ENCODE measurements at places on chromosomes 7 and 10. TPM values are rescaled to one million over a fixed set of nuclear protein-coding genes. Genes with fewer than 3 reads are reported as not detected.

WIPF3 gene
- 2.4 TPM for total RNA-seq

DNA sequence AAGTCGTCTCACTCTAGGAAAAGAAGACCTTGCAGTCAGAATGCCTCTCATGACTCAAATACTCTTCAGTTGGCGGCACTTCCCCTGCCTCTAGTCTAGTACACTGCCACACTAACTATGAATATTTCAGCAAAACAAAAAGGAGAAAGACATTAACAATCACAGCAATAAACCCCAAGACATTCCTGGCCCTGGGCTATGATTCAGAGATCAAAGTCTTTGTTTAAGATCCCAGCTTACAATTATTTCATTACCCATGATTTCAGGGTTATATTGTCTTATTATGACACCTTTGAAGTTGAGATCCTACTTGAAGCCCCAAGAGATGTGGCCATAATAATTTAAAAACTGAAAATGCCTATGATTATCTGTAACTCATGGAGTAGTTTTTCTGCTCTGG, 597.5 kb downstream of the REEP3 start:
- DNase-seq, result no peak

GRCh38 chr10:34715511-34716187, 99.4 kb downstream of the PARD3 start:
- no peak for DNase-seq

TACR2 gene
- total RNA-seq, result not detected

DNA sequence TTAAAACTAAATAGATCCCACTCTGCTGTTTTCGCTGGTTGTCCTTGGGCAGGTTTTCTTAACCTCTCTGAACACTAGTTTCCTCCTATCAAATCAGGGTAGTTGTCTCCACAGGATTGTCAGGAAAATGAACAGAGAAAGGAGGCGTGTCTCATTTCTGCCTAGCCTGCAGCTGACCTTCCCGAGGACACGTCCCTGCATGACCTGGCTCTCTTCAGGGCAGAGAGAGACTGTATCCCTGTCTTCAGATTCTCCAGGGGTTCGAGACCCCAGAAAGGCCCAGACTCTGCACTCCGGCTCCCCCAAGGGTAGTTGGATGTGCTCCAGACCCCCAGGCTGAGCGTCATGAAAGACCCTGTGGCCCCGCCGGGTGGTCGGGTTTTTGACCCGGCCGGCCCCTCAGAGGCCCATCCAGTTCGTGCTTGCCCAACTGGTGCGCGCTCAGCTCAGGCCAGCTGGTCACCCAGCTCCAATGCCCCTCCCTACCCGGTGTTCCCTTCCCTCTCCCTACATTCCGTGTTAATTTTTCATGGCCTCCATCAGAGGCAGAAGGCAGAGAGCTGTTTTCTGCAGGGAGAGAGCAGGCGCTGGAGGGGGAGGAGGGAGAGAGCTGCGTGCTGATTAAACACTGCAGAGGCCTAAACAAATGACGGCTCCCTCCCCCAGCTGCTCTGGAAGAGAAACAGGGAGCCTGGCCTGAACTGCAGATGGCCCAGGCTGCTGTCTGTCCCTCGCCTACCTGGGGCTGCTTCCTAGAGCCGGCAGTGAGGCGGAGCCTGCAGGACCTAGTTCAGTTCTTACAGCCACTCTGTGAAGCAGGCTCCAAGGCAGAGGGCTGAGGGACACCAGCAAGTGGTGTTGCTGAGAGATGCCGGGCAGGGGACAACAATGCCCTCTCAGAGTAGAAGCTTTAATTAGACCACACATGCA, 86.2 kb upstream of the PPIF start:
- no peak for DNase-seq

NEBL gene
- total RNA-seq, result 1.4 TPM

DNA sequence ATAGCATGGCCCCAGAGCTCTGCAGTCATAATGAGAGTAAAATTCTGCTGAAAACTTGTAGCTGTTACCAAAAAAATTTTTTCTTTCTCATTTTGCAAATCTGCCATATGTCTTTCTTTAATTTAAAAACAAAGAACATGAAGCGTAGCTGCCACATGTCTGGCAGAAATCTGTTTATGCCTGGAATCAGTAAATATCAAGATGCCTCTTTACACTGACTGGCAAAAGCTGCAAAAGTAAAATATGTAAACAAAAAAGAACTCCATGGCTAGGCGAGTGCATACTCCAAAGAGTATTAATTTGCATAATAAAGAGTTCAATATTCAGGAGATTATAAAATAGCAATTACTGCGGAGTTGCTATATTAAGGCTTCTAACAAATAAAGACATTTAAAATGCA, 130.9 kb upstream of the SP8 start:
- no peak for DNase-seq

NUPR2 gene
- 1.1 TPM for total RNA-seq

IL2RA gene
- 48.2 TPM for total RNA-seq

- DNase-seq, result no peak
Measured at GRCh38 chr10:22367471-22367870, 22.2 kb downstream of the SPAG6 start.

GRCh38 chr7:24192691-24193090, 91.3 kb upstream of the NPY start:
- no peak for DNase-seq
